Cortex of kidney (tissue), 1 donor: ENCODE measurements at places on chromosomes 11 and 22.

DNA sequence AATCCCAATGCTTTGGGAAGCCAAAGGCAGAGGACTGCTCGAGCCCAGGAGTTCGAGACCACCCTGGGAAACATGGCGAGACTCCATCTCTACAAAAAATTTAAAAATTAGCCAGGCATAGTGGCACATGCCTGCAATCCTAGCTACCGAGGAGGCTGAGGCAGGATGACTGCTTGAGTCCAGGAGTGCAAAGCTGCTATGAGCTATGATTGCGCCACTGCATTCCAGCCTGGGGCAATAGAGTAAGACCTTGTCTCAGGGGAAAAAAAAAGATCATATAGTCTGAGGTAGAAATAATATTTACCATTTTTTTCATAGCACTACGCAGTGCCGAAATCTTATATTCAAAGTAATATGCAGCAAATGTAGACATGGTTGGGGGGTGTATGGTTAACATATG lies 47.8 kb downstream of the MRTFA start:
- DNase-seq = no peak

- no peak for DNase-seq
These were observed 61.6 kb downstream of the TIMP3 start for GRCh38 chr22:32862936-32863661.

DNA sequence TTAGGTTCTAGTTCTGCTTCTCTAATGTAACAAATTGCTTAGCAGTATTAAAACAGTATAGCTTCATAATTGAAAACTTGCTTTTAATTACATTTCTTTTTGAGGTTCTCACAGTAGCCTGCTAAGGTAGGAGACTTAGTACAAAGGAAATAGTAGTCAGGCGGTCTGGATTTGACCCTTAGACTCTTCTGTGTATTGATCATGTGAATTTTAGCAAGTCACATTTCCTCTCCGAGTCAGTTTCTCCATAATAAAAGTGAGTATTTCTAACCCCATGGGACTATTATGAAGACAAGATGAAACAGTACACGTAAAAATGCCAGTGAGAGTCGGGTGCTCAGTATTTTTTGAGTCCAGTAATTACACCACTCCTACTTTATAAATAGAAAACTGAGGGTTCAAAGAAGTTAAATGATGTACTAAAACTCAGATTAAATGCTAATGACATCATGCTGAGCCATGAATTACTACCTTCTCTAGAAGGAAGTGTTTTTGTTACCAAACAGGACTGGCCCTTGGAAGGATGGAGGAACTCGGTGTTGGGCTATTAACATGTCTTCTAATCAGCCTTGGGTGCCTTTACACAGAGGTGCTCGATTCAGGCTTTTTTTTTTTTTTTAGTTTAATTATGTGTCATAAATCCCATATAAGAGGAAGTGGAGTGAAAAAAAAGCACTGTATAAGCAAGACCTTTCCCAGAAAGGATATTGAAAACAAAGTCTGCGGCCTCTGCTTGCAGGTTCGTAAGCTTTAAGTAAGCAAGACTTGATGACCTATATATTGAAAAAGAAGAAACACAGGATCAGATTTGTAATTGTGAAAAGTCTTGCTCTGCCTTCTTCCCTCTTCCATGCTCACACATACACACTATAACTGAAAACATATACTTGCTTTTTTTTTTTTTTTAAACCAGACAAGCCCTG lies 109.0 kb downstream of the EMSY start:
- DNase-seq = no peak

DNA sequence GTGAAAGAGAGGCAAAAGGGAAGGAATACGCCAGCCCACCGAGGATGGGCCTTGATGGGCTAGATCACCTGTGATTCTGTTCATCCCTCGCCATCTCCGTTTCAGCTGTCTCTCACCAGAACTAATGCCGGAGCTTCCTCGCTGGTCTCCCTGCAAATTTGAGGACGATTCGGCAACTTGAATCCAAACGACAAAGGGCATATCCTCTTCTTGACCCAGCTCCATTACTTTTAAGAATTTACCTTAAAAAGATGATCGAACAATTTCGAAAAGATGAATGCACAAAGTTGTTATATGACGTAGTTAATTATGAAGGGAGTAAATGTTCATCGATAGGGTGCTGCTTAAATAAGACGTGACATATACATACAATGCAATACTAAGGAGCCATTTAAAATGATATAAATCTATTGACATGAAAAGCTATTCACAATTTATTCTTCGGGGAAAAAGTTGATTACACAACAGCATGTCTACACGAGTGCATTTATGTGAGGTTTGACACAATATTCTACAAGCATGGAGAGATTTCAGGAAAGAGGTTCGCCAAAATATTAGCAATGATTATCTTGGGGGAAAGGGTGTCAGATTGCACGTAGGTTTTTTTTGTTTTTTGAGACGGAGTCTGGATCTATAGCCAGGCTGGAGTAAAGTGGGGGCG lies 937 bp upstream of the FAM168A start:
- DNase-seq = no peak

DNA sequence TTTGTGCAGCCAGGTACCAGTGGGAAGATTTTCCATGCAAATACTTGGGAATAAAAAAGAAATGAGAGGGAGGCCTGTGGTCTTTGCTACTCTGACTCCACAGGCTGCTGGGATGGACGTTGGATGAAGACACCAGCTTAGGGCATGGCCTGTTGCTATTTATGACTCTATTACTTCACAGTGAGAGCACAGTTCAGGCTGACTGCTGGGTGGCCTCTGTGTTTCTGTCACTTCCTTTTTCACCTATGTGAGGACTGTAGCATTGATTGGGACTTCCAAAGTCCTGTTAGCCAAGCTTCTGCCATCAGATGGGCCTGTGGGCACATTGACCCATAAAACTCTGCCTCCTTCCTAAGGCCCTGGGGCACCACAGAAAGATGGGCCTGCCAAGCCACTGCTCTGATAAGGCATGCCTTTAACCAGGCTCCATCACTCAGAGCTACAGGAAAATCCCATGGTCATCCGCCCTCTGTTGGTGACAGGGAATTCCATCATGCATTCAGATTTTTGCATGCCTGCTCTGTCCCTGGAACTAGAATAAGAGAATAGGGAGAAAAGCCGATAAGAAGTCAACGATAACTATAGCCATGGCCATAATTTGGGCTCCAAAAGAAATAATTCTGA lies 64.6 kb downstream of the KCNJ1 start:
- no peak for DNase-seq

- DNase-seq = no peak
These were observed 123.4 kb downstream of the SEZ6L start for GRCh38 chr22:26292667-26292995.

DNA sequence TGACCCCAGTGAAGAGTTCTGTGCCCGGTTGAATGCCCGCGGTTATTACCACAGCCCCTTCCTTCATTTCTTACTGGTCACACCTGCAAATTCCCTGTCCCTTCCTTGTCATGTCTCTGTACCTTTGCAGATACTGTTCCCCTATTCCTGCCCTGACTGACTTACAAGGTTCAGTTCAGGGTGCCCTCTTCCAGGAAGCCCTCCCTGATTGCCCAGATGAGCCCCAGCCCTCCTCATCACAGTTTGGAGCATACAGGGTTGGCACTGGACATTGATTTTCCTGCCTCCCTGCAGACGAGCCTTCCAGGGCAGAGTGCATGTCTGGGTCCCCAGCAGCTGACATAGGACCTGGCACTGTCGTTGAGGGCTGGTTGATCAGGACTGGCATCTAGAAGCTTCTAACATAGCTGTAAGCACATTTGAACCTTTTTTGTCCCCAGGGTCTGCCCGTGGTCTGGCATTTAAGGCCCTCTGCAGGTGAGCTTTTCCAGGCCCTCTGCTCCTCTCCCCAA lies 70.4 kb upstream of the SHISAL1 start:
- no peak for DNase-seq

- DNase-seq = no peak
These were observed 74.9 kb upstream of the HORMAD2 start for GRCh38 chr22:30005213-30005857.

DNA sequence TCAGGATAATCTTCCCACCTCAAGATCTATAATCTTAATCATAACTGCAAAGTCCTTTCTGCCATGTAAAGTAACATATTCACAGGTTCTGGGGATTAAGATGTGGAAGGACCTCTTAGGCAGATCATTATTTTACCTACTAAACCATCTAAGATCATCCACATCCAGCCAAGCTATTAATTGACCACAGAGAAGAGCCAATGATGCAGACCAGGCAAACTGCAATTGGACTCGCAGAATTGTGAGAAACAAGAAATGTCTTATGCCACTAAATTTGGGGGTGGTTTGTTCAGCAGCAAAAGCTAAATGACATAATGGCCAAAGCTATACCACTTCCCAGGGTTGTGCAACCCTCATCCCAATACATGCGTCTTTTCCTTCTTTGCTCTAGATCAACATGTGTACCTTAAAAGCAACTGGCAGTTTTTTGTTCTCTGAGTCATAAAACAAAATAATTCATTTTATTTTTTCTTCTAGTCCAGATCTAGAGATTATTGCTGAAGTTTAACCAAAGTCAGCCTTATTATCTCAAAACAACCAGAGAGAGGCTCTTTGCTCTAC lies 88.7 kb upstream of the CHRM4 start:
- DNase-seq = no peak

GRCh38 chr11:63839508-63840355 lies 822 bp downstream of the MARK2 start:
- no peak for DNase-seq

- no peak for DNase-seq
These were observed 101.0 kb downstream of the PTPRJ start for GRCh38 chr11:48081151-48082010.
